Liver (tissue), 10 donors: ENCODE measurements at places on chromosomes 2 and 18.

- no peak for DNase-seq
Observed at GRCh38 chr2:207233731-207234130, 68.0 kb upstream of the KLF7 start.

- no peak for DNase-seq
Observed at GRCh38 chr2:28406276-28407096, 13.8 kb downstream of the FOSL2 start.

DNA sequence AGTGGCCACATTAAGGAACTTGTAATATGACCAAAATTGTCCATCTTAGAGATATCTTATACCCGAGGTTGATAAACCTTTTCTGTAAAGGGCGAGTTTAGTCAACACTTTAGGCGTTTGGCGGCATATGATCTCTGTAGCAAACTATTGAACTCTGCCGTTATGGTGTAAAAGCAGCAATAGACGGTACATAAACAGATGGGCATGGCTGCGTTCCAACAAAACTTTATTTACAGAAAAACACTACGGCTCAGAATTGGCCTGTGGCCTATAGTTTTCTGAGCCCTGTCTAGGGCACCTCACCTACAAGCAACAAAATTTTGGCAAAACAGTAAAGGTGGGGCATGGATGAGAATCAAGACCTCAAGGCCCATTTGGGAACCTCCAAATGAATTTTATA, 121.9 kb upstream of the HAAO start:
- no peak for DNase-seq

- DNase-seq, result no peak
Observed at GRCh38 chr18:70454704-70455322, 166.0 kb downstream of the SOCS6 start.

DNA sequence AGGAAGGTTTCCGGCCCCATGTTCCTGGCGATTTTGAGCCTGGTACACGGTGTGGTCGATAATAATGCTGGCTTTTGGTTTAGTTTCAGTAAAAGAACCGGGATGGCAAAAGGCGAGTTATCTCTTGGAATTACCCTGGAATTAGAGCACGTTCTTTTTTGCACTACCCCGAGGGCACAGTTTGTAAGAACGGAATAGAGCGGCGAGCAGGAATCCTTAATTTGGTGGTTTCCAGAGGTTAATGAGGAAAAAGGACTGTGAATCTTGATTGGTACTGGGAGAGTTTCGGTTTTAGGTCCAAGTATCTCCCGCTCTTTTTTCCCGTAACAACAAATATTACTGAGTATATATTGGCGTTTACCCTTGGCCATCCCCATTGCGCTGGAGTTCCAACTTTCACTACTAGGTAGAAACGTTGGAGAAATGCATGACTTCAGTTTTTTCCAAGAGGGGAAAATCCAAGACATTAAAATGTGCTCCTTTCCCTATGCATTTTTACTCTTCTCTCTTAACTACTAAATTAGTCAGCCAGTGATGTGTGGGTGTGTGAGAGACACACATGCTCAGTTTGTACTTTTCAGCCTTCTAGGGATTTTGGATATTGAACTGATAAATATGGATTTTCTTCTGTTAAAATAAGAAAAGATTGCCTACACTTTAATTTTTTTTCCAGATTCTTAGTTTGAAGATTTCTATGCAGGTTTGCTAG, 160.8 kb downstream of the AGPS start:
- DNase-seq, result no peak

- no peak for DNase-seq
Observed at GRCh38 chr2:149568138-149568537, 19.4 kb downstream of the MMADHC start.

GRCh38 chr2:7020059-7020458, 102.8 kb downstream of the RNF144A start:
- no peak for DNase-seq

- no peak for DNase-seq
Observed at GRCh38 chr2:103289105-103289725, 527.4 kb downstream of the TMEM182 start.
